ENCODE measurements at places on chromosomes 4 and X.
A peak's percentile ranks its signal among the peaks of the same experiment; 100 is the strongest.

- no peak for DNase-seq
These were observed 1258.4 kb downstream of the FAM133A start for GRCh38 chrX:94932278-94932965.

GRCh38 chr4:77344784-77345183 lies 187.8 kb downstream of the CCNG2 start:
- no peak for DNase-seq

DNA sequence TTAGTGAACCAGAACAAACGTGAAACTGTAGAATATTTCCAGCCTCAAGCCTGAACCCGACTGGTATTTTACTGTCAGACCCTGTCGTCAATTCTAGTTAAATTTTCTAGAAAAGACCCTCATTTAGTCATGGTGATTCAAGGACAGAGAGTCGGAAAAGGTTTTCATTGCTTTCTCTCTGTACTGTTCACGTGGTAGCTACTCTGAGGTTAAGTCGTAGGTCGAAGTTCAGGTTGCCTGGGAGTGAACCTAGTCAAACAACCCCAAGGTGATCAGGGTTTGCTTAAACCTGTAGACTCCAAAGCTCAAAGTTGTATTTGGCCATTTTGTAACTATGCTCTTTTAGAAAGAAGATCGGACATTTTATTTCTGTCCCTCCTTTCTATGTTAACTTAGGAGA lies 283.6 kb downstream of the ARHGAP10 start:
- DNase-seq = no peak

GRCh38 chr4:67743194-67743593 lies 11.0 kb downstream of the GNRHR start:
- no peak for DNase-seq

DNA sequence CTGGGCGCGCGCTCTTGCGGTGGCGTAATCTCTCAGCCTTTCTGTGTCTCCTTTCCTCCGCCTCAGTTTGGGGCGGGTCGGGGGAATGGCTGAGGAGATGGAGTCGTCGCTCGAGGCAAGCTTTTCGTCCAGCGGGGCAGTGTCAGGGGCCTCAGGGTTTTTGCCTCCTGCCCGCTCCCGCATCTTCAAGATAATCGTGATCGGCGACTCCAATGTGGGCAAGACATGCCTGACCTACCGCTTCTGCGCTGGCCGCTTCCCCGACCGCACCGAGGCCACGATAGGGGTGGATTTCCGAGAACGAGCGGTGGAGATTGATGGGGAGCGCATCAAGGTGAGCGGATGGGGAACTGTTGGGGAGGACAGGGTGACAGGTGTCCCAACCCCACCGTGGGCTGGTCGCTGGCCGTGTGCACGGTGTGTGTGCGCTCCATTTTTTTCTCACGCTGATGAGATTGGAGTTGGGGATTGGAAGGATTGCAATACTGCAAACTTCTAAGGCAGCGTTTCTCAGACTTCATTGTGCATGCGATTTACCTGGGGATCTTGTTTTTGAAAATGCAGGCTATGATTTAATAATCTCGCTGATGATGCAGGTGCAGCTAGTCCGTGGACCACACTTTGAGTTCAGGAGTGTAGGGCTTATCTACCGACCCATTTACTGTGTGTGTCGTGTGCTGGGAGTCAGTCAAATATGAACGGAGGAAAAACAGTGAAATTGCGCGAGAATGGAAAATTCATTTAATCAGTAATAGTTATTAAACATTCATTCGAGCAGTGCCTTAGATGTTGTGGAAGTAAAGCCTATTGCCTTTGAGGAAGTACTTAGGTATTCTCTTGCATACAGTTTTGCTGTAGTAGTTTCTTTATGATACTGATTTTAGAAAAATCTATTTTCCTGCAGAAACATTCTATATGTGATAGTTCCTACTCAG lies at the start of gene RAB33B:
RAB33B (plus strand) TSS at position 11 of the 935 bp plus-strand sequence; CDS start at position 86, 75 bp downstream.
- DNase-seq = peak; percentile 96

- DNase-seq = peak; percentile 37
These were observed 175.4 kb downstream of the SH3BGRL start for GRCh38 chrX:81377329-81377728.

DNA sequence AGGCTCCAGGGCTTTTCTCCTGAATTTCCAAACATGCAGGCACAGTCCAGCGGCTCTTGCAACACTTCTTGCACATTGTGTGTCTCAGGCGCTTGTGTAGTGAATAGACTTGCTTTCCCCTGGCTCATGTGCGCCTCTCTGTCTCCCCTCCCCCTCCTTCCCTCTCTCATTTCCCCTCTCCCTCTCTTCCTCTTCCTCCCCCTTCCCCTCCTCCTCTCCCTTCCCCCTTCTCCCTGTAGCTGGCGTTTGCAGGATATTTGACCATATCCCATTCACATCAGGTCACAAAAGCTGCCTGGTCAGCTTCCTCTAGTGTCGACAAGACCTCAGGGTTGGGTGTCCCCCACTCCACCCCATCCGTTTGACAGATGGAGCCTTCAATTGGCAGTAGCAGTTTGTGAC lies 2.4 kb downstream of the CHST7 start:
- DNase-seq = peak; percentile 30
